Choroid plexus epithelial cell (primary cell): ENCODE measurements at places on chromosomes 2 and 18.
A peak's percentile ranks its signal among the peaks of the same experiment; 100 is the strongest.

- no peak for DNase-seq
These were observed 352.6 kb downstream of the TNS1 start for GRCh38 chr2:217650229-217650628.

GRCh38 chr2:233964581-233964980 lies 47.4 kb downstream of the TRPM8 start:
- no peak for DNase-seq

GRCh38 chr2:24891201-24891600 lies 28.8 kb downstream of the ADCY3 start:
- no peak for DNase-seq

DNA sequence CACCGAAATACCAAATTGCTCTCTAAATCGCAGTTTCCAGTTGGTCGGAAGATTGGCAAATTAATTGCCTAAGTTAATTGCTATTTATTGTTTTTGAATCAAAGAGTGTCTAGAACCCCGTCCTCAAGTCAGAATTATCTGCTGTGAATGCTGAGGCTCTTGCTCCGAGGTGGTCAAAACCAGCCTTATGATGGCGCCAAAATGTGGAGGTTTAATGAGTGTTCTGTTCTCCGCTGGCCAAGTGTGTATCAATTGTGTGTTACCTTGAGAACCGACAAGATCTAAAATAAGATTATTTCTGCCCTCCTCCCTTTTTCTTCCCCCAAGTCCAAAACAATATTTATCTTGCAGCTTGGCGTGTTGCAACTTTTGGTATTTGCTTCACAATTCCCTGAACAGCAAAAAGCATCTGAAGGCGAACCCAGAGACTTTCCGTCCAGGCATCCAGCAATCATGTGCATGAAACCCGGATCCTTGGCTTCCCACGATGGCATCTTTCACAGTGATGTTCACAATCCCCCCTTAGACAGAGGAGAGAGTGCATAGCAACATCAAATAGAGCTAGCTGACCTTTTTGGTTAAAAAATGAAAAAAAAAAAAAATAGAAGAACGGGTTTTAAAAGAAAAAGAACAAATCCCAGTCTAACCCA lies 323.0 kb downstream of the MYCN start:
- no peak for DNase-seq

DNA sequence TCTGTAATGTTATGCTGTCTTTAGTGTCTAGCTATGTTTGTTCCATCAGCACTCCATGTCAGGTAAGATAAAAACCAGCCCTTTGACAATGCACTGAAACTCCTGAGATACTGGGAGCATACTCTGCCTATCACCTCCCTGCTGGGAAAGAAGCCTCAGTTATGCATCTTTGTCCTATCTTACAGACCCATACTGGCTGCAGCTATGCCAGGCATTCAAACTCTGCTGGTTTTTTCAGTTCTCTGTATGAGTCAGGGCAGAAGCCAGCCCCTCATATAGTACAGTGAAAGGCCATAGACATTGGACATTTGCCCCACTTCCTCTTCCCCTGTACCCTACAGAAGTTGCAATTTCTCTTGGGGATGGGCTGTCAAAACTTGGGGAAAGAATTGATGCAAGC lies 181.1 kb upstream of the RGPD4 start:
- DNase-seq = peak; percentile 58

- DNase-seq = no peak
These were observed 361.7 kb downstream of the GPD2 start for GRCh38 chr2:156797832-156798231.

- DNase-seq = no peak
These were observed 88.6 kb upstream of the GPC1 start for GRCh38 chr2:240346753-240347372.

- peak; percentile 7 for DNase-seq
These were observed 61.7 kb downstream of the LDLRAD4 start for GRCh38 chr18:13280070-13280795.

DNA sequence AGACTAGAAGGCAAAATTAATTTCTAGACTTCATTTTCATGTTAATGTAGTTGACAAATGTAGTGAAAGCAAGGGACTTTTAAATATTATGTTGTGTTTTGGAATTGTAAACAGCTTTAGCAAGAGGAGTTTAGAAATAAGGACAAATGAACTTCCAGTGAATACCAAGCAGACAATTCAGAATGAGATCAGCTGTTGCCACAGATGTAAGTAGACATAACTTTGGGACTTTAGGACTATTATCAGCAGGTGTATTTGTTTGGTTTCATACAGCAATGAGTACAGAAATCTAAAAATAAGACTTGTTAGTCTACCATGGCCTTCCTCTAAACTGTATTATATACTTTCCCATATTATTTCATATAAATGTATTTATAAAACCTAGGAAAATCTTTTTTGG lies 34.2 kb upstream of the CCNT2 start:
- DNase-seq = no peak

- DNase-seq = no peak
These were observed 13.8 kb downstream of the HS1BP3 start for GRCh38 chr2:20637147-20637546.

DNA sequence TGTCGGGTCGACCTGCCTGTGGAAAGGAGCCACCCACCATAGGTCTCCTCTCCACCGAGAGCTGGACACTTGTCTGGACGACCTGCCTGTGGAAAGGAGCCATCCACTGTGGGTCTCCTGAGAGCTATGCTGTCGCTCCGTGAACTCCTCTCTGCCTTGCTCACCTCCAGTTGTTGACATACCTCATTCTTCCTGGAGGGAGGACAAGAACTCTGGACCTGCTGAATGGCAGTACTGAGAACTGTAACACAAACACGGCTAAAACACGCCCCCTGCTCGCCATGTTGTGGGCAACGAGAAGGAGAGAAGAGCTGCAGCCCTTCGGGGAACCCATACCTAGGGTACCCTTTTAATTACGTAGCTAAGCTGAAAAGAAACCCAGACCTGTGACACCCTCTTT lies 77.6 kb downstream of the PTPN4 start:
- DNase-seq = no peak

GRCh38 chr2:72623481-72623880 lies 202.4 kb downstream of the EXOC6B start:
- no peak for DNase-seq

DNA sequence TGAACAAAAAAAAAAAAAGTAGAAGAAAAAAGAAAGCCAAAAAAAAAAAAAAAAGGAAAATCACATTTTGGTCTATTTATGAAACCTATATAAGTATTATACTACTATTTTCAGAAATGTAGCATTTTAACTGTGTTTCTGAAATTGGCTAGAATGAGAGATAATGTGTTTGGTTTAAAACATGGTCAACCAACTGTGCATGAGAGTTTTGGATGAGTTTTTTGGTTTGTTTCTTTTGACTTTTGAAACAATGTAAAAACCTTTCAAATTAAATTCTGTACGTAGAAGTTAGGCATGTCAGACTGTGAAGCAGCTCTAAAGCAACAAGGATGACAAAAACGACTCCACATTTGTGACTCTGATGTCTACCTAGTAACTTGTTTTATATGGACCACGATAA lies 34.6 kb downstream of the SPC25 start:
- DNase-seq = no peak

- DNase-seq = no peak
These were observed 372.0 kb downstream of the GALNT13 start for GRCh38 chr2:154243685-154244084.

DNA sequence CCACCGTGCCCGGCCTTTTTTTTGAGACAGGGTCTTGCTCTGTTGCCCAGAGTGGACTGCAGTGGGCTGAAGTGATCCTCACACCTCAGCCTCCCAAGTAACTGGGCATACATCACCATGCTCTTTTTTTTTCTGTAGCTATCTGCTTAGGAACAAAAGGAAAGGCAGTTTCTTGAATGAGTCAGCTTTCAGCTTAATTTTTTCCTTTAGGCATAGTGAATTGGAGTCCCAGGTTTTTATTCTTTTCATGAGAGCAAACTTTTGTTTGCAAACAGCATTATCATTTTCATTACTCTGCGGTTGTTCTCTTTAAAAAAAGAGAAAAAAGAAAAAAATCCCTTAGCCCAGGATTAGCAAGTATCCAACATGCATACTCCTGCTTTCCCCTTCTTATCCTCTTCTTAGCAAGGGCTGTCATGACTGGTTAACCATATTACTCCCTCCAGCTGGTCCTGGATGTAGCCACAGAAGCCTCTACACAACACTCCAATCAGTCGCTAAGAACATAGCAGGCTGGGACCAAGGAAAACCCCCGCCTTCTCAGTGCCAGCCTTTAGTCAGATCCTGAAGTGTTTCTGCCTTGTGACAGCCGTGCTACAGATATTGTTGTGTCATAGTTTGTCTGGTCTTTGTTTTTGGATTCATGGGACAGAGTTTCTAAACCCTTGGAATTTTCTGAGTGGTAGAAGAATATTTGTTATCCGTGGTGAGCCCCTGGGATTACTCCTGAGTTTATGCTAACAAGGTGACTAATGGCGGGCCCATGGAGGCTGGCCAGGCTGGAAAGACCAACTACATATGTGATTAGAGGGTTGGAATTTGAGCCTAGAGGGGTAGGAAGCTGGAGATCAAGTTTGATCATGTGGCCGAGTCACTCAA lies 23.3 kb upstream of the ST3GAL5 start:
- DNase-seq = peak; percentile 45

GRCh38 chr2:78779761-78780160 lies 245.7 kb upstream of the REG3G start:
- DNase-seq = peak; percentile 1

- peak; percentile 64 for DNase-seq
These were observed 21.7 kb upstream of the EFHD1 start for GRCh38 chr2:232611559-232612218.

DNA sequence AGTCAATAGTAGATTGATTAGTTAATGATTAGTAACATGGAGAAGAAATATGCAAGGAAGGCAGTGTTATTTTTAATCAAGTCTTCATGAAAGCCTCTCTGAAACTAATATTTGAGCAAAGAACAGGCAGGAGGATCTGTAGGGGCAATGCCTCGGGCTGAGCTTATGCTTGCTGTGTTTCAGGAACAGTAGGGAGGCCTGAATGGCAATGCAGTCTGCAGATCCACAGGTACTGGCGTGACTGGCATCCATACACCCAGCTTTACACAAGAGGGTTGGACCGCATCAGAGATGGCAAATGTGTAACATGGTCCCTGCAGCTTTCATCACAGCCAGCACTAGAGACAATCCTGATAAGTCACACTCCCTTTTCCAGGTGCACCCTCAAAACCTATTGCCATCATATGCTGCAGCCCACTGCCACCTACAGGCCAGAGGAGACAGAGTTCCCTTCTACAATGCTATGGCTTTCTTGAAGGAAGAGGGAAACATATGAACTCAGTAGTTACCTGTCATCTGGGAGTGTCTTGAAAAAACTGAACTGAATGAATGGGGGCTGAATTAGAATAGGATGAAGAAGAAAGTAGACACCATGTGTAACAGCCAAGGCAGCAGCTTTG lies 582.4 kb upstream of the RAB6C start:
- DNase-seq = peak; percentile 50

- DNase-seq = no peak
These were observed 19.1 kb downstream of the EIF4E2 start for GRCh38 chr2:232569541-232569940.

GRCh38 chr18:38909972-38910371 lies 1344.4 kb upstream of the CELF4 start:
- peak; percentile 4 for DNase-seq

DNA sequence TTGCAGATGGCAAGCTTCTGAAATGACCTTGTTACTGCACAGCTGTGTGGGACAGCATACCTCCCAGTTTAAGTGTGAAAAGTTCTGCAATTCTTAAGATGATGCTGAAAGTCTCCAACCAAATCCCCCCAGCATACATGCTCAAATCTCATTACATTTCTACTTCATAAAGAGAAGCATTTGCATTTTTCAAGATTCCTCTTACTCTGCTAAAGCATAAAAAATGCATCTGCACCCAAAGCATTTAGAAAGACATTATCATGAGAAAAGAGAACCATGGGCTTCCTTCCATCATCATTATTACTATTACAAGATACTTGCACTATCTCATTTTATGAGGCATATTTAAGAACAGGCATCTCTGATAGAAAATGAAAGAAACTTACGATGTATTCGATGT lies 236.9 kb upstream of the REV1 start:
- no peak for DNase-seq

- DNase-seq = no peak
These were observed 562 bp downstream of the ANKMY1 start for GRCh38 chr2:240557101-240557751.
